ENCODE measurements at places on chromosomes 6 and 20.

DNA sequence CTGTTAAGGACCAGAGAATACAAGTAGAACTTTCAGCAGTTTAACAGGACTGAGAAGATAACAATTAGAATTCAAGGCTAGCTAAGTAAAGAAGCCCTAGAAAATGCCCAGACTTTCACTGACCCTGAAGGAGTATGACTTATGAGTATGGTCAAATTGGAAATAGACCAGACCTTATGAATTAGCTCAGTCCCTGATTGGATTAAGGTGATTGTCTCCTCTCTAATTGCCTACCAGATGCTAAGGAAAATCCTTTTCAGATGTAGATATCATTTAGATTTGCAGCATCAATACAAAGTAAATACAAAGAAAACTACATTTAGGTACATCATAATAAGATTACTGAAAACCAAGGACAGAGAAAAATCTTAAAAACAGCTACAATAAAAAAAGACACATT is 58.9 kb downstream of the CNR1 start:
- no peak for DNase-seq

- DNase-seq = no peak
Measured at GRCh38 chr6:40922281-40922680, 116.7 kb downstream of the UNC5CL start.

GRCh38 chr20:10792291-10792690 is 118.5 kb upstream of the JAG1 start:
- DNase-seq = no peak

DNA sequence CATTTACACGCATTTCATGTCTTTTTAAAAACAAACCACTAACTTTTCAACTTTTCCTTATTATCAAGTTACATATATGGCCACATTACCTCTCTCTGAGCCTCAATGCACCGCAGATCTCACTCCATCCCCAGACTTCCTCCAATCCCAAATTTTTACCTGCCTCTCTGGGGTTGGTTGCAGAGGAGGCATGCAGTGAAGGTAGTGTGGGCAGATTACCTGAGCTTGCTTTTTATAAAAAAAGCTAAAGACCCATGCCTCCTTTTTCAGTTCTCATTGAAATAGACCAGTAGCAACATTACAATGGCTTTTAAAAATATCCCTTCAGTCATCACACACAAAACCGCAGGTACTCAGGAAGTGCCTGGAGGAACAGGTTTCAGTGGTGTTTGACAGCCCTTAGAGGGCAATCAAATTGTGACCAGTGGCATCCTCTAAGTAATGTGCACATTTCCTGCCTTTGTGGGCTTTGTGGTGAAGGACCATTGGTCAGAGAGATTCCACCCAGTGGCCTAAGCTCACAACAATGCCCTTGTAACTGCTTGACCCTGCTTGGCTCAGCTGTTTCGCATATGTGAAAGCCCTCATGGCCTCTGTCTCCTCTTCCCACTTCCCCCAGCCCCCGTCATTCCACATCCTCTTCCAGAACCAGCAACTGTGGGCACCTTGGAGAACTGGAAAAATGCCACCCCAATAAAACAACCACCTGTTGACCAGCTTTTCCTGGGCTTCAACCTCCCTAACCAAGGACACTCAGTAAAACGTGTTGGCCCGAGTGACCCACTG is 30.2 kb upstream of the IL17A start:
- no peak for DNase-seq

- peak; percentile 75 for DNase-seq
Measured at GRCh38 chr6:36387440-36388303, at the start of gene ETV7. ETV7 (minus strand) TSS chr6:36387669; CDS start chr6:36387541, 128 bp downstream.

GRCh38 chr20:31355981-31356380 is 12.4 kb upstream of the DEFB118 start:
- no peak for DNase-seq

- DNase-seq = no peak
Measured at GRCh38 chr20:47035026-47035590, 140.5 kb downstream of the EYA2 start.

GRCh38 chr6:165858586-165858985 is 195.5 kb upstream of the PDE10A start:
- DNase-seq = no peak

- no peak for DNase-seq
Measured at GRCh38 chr6:16522937-16523336, 238.3 kb downstream of the ATXN1 start.

DNA sequence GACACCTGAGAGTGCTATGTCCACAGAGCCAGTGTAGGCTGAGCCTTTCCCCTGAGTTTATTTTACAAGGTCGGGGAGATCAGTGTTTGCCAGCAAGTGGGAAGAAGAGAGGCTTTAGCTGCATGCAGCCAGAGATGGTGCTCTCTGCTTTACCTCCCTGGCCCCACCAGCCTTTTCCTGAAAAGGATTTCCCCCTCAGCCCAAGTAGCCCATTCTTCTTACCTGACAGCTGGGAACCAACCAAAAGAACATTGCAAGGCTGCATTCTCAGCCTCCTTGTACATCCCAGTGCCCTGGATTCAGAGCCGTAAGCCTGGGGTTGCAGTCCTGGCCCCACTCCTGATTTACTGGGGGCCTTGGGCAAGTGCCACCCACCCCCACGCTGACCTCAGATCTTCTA is 16.9 kb downstream of the SNPH start:
- DNase-seq = no peak

DNA sequence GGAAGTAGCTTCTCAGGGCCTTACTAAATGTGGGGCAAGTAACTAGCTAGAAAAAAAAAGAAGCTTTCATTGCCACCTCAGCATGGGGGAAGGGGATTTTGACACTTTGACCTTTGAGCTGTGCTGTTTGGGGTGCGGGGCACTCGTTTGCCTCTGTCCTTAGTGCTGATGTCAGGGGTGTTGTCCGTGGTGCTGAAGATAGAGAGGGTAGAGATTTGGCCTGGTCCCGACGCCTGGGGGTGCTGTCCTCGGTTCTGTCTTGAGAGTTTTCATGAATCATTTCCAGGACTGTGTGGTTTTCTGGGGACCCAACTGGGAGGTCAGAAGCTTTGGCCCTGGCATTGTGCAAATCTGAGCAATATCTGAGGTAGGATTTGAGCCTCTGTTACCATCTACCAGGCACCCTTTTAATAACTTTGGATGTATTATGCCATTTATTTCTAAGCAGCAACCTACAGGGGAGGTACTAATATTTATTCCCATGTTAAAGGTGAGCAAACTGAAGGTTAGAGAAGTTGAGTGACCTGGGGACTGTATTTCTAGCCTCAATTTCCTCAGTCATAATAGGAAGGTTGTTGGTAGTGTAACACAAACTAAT is 78.0 kb downstream of the DLGAP4 start:
- no peak for DNase-seq

DNA sequence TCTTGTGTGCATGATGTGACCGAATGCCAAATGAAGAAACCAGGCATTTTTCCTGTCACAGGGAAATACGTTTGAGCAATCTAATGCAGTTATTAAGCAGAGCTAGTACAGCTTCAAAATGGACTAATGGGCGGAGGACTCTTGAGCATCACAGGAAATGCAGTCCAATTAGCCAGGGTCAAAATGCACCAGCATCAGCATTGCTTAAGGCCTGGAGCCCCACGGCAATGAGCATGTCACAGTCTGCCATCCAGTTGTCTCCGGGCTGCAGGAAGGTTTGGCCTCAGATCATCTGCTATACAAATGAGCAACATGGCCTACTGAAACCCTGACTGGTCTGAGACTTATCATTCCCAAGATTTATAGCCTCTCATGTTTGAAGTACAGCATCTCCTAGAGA is 652.1 kb upstream of the SLC35B3 start:
- no peak for DNase-seq

- no peak for DNase-seq
Measured at GRCh38 chr6:150664091-150664490, 64.4 kb downstream of the PLEKHG1 start.

- no peak for DNase-seq
Measured at GRCh38 chr20:36368869-36369268, 62.7 kb downstream of the DLGAP4 start.

DNA sequence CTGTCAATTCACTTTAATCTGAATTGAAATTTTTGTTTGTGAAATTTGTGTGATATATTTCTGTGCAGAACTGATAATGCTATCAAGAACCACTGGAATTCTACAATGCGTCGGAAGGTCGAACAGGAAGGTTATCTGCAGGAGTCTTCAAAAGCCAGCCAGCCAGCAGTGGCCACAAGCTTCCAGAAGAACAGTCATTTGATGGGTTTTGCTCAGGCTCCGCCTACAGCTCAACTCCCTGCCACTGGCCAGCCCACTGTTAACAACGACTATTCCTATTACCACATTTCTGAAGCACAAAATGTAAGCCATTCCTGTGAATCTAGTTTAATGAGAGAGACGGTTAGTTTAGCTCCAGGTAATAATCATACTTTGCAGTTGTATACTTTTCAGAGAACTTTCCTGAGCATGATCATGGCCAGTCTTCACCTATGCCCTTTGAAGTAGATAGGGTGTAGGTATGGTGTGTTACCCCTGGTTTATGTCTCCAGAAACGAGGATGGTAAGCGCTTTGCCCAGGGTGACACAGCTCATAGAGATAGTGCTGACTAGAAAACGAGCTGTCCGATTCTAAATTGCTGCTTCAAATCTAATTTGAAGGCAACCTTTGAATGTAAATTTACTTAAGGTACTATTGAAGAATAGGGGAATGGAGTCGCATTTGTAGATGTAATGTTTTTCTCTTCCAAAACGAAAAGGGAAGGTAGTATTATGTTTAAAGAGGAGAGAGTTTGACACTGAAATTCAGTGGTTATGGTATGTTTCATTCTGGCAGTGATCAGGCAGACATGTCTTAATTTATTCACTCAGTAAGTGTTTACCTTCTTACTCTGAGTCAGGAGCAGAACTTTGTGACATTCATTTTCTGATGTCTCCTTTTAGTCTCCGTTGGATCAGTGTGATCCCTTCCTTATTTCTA is 11.4 kb downstream of the MYB start:
- DNase-seq = no peak

DNA sequence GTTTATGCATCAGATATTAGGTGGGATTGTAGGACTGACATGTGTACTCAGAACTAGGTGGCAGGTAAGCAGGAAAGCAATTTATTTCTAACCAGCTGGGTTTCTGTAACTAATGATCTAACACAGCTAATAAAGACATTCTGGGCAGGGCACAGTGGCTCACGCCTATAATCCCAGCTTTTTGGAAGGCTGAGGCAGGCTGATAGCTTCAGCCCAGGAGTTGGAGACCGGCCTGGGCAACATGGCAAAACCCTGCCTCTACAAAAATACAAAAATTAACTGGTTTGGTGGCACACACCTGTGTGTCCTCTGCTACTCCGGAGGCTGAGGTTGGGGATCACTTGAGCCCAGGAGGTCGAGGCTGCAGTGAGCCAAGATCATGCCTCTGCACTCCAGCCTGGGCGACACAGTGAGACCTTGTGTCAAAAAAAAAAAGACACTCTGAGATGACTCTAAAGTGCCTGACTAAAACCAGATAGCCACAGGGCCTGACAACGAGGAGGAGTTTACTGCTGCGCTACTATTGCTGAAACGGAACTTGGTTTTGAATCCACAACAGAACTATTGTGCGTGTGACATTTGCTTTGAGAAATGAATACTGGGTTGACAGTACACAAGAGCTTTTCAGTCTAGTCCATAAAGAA is 29.2 kb upstream of the CEP85L start:
- DNase-seq = peak; percentile 51

DNA sequence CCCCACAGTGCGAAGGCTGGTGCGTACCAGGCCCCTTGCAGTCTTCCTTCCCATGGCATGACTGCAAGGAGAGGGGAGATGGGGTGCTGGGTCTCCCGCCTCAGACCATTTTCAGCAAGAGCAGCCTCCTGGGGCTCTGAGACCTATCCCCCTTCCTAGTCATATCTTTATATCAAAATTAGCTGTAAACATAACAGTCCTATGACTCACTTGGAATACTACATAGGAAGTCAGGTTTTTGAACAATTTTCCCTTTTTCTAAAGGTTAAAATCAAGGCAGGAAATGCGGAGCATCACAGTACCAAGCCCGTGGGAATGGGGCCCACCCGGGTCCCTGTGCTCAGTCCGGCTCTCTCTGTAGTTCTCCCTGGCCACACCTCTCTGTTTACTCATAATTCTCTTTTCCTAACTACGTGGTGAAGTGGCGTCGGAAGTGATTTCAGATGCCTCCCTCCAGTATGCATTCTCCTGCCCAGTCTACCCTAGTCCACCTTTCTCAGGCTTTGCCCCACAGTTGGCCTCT is 109.8 kb upstream of the TMEM170B start:
- DNase-seq = no peak

- no peak for DNase-seq
Measured at GRCh38 chr20:16287776-16288175, 285.5 kb downstream of the KIF16B start.

- no peak for DNase-seq
Measured at GRCh38 chr6:107409942-107410341, 49.4 kb downstream of the PDSS2 start.

GRCh38 chr6:11766589-11767450 is 11.8 kb downstream of the ADTRP start:
- no peak for DNase-seq

DNA sequence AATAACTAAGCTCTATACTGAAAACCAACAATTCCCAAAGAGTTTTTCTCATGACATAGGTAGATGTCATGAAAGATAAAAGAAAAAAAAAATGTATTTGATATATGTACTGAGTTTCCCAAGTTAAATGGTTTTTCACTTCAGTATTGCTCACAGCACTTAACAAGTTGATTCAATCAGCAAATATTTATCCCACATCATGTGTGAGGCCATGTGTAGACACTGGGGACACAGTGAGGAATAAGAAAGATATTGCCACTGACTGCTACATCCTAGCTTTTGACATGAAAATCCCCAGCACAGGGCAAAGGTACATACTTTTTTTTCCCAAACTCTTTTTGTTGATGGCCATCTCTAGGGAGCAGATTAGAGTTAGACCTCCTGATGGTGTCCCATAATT is 25.3 kb downstream of the SPTLC3 start:
- no peak for DNase-seq

DNA sequence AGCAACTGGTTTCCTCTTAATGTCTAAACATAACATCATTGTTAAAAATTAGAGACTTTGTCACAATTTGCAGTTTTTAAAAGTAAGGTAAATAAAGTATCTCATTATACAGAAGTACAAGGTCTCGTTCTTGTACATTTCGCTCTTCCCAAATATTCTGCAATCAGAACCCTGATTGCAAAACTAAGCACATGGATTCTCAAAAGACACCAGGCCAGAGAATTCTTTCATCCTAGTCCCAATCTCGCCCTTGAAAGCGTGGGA is 355 bp upstream of the AKAP7 start:
- no peak for DNase-seq

GRCh38 chr6:108561742-108562502 is 1.2 kb downstream of the FOXO3 start:
- DNase-seq = no peak

DNA sequence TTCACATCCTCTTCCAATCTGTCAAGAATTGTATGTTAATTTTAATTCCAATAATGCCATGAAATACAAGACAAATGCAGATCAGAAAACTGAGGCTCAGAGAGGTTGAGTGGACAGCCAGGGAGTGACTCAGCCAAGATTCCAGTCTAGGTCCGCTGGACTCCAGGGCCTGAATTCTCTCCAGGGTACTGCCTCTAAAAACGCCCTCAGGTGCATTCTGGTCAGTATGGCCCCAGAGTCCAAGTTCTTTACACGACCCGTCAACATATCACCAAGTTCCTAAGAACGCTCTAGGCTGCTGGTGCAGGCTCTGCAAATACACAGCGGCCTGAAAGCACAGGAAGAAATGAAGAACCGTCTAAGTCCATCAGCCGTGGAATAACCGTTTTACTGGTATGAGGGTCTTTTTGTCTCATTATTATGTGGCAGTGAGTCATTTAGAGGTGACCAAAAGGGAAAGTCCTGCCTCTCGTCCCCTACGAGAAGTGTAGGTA is 709 bp upstream of the ASXL1 start:
- DNase-seq = no peak

- no peak for DNase-seq
Measured at GRCh38 chr6:21873562-21873961, 280.0 kb downstream of the SOX4 start.

GRCh38 chr20:36065427-36065998 is 89.0 kb upstream of the EPB41L1 start:
- DNase-seq = no peak
